Small intestine (tissue), 16 donors: ENCODE measurements at places on chromosomes 7 and 10.
A peak's percentile ranks its signal among the peaks of the same experiment; 100 is the strongest.

GRCh38 chr10:124470544-124471434 is 9.2 kb downstream of the LHPP start:
- DNase-seq: peak; percentile 81

DNA sequence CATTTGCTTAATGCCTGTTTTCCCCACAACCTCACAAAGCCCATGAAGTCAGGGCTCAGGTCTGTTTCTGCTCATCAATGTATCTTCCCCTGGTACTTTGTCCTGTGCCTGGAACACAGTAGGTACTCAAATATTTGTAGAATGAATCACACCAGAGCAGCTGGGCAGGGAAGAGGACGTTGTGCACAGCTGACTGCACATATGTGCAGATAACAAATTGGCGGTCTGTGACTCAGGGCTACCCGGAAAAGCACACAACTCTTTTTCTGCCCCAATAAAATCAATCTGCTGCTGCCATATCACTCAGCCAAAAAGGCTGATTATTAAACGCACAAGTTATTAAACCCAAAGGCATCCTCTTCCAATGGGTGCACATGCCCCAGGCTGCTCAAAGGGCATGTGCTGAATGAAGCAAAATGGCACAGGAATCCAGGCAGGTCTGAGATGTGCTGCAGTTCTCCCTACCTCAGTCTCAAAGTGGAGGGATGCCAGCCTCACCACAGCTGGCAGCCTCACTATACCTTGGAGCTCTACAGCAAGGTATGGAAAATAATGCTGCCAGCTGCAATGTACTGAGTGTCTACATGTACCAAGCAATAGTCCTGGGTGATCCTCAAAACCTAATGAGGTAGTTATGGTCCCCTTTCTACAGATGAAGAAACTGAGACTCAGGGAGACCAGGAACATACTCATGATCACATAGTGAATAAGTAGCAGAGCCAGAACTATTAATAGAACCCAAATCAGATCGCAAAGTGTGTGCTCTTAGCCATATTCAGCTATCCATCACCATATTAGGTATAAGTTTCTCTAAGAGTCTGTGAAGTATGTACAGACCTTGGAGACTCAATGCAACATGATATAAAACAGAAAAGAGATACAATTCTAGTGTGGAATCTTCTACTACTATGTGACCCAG is 43.4 kb downstream of the SORBS1 start:
- DNase-seq: peak; percentile 80

GRCh38 chr10:86600296-86600695 is 54.1 kb upstream of the OPN4 start:
- DNase-seq: no peak

DNA sequence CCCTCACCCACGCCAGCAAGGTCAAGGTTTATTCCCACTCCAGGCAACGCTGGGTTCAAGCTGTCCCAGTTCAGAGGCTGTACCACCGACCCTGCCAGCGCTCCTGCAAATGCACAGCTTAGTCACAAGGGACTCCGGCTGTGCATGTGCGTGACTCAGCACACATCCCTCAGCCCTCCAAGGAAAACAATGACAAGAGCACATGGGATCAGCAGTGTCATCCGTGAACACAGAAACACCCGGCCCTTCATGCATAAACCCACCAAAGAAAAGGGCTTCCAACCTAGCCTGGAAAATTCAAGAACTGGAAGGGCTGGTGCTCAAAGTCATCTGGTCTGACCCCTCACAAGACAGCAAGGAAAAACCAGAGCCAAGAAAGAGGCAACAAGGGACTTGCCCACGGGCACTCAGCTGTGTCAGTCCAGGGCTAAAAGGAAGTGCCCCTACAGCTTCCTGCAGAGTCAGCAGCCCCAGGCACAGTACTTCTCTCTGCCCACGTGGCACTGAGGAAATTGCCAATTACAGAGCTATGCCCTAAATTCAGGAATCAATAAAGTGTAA is 106.1 kb downstream of the KCNMA1 start:
- peak; percentile 30 for DNase-seq

GRCh38 chr10:94293354-94293753 is 69.4 kb downstream of the NOC3L start:
- DNase-seq: peak; percentile 8

DNA sequence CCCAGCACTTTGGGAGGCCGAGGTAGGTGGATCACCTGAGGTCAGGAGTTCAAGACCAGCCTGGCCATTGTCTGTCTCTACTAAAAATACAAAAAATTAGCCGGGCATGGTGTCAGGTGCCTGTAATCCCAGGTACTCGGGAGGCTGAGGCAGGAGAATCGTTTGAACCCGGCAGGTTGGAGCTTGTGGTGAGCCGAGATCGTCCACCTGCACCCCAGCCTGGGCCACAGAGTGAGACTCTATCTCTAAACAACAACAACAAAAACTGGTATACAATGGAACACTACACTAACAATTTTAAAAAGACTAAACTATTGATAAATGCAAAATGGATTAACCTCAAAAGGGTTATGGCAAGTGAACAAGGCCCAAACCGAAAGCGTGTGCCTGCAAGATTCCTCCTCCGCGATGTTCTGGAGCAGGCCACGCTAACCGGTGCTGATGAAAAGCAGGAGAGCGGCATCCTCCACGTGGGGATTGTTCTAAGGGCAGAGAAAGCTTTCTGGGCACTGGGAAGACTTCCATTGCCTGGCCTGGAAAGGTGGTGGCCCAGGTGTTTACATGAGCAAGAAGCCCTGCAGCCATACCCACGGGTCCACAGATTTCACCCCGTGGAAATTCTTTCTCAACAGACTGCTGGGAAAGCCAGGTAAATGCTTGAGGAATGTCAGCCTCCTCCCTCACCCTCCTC is 53.8 kb downstream of the PDGFA start:
- no peak for DNase-seq

DNA sequence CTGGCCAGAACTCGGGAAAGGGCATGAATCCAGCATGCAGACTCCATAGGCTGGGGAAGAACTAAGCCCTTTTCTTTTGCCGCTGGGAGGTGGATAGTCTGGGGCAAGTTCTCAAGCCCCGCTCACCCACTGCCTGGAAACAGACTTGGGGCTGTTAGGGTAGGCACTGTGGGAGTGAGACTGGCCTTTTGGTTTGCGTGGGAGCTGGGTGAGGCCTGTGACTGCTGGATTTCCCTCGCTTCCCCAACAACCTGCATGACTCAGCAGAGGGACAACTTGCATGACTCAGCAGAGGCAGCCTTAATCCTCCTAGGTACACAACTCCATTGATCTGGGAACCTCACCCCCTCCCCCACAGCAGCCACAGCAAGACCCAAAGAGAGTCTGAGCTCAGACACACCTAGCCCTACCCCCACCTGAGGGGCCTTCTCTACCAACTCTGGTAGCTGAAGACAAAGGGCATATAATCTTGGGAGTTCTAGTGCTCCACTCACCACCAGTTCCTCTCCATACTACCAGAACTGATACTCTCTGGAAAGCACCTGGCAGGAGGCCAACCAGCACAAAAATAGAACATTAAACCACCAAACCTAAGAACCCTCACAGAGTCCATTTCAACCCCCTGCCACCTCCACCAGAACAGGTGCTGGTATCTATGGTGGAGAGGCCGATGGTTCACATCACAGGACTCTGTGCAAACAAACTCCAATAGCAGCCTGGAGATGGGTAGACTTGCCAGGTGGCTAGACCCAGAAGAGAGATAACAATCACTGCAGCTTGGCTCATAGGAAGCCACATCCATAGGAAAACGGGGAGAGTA is 81.4 kb upstream of the LAMB4 start:
- no peak for DNase-seq

DNA sequence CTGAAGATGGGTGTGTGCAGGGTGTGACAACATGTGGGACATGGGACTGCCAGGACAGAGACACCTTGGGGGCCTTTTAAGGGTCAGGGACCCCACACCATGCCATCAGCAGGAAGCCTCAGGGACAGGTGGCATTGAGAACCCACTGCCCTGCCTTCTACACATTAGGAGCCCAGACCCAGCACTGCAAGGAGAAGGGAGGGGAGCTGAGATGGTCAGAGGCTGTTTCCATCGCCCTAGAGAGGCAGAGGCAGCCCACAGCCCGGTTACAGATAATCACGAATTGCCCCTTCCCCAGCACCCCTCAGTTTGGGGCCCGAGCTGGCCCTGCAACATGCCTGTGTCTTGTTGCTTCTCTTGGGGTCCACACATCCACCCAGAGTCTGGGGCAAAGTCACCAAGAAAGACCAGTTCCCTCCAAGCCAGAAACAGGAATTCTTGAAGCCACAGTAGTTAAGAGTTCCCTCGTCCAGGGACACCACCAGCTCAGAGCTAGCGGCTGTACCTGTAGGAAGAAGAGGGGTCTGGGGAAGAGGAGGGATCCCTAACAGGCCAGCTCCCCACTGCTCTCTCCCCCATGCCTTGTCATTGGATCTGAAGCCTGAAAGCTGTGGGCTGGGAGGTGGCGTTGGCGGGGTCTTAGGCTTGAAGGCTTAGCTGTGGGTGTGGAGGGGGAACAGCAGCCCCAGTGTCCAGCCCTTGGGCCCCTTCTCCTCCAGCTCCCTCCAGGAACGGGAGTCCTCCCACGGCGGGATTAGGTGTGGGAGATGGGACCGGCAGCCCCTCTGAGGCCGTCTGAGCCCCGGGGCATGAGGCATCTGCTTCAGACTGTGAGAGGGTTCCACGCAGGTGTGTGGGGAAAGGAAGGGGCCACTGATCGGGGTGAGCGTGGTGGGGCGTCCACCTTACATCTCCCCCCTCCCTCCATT is 44.8 kb upstream of the ELFN1 start:
- DNase-seq: no peak

DNA sequence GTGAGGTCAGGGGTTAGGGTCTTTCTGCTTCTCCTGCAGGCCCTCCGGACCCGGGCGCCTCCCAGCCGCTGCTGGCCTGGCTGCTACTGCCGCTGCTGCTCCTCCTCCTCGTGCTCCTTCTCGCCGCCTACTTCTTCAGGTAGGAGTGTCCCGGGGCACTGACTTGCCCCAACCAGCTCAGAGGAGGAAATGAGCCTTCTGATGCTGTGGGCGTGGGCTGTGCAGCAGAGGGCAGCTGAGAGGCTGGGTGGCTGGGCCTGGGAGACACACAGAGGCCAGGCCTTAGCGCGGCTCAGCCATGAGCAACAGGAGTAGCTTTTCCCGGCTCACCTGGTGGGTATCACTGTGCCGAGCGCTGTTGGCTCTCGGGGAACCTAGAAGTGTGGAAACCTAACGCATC is 78.9 kb downstream of the MKI67 start:
- DNase-seq: peak; percentile 95

- DNase-seq: no peak
These were observed 190.6 kb downstream of the DIP2C start for GRCh38 chr10:498760-499435.

- DNase-seq: no peak
These were observed 126.0 kb upstream of the GDF10 start for GRCh38 chr10:47173929-47174442.

- no peak for DNase-seq
These were observed 9.7 kb downstream of the ADAP1 start for GRCh38 chr7:944744-945143.

- no peak for DNase-seq
These were observed 331.0 kb downstream of the ADARB2 start for GRCh38 chr10:1406132-1406966.

DNA sequence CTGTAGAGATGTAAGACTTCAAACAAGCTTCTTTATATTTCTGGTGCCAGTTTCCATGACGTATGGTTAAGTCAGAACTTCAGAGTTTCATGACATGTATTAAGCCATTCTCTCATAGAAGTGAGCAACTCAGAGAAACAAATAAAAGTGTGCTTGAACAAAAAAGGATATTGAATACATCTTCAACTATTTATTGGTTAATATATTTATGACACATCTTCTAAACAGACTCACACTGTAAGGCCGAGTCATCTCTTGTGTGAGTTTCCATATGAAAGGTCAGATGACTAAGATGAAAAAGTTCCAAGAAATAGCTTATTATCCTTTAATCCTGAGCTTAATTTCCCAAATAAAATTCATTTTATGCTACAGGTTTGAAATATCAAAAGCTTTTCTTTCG is 105.5 kb upstream of the CSTF2T start:
- DNase-seq: no peak

DNA sequence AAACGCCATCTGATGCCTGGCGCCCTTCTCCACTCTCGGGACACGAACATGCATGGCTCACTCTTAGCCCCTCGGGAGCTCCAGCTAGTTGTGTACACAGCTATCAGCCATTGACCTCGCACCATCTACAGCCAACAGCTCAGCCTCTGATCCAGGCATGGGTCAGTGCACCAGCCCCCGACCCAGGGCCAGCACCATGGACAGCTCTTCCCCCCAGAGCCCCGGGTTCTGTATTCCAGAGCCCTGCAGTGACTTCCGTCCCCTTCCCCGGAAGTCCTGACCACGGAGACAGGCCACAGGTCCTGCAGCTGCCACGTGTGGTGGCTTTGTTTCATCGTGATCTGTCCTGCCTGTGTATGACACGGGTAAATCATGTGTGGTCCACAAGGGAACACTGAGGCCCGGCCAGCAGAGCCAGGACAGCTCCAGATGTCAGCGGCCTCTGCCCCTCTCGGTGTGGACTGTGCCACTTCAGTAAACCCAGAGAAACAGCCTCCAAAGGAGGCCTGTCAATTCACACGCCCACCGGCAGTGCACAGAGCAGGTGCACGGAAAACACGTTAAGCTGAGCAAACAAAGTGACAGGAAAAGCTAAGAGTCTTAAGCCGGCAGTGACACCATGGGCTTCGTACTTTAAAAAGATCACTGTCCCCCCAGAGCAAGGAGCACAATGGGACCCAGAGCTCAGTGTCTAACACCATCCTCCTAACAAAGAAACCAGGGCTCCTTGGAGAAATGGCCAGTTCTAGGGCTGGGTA is 13.0 kb downstream of the STK32C start:
- no peak for DNase-seq

GRCh38 chr10:110241841-110242240 is 34.4 kb downstream of the MXI1 start:
- DNase-seq: peak; percentile 9

- DNase-seq: no peak
These were observed 64.2 kb upstream of the IL6 start for GRCh38 chr7:22662556-22663356.

- no peak for DNase-seq
These were observed 4.1 kb downstream of the CYP2W1 start for GRCh38 chr7:986766-987751.

- no peak for DNase-seq
These were observed 105.2 kb downstream of the FAS start for GRCh38 chr10:89095701-89096391.

- DNase-seq: peak; percentile 29
These were observed 84.6 kb upstream of the PDGFA start for GRCh38 chr7:604001-604883.

- no peak for DNase-seq
These were observed 154.3 kb downstream of the ZNF365 start for GRCh38 chr10:62528441-62528840.

DNA sequence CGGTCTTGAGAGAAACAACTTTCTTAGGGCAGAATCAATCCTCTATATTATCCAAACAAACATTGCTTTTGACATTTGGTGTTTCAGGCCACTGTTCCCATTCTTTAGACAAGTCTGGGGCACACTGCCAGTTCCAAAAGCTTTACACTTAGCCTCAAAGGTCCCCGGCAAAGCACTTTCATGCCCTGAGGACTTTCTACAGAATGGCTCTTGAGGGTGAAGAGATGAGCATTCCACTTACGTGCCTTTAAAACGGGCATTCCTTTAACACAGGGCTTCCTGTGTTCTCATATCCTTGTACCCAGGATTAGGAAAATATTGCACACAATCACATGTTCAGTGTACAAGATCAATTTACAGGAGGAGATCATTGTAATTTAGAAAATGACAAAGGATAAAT is 13.1 kb upstream of the TMEM213 start:
- DNase-seq: no peak

GRCh38 chr7:158730383-158731346 is 26.1 kb upstream of the NCAPG2 start:
- DNase-seq: no peak
